Activated naive CD4-positive, alpha-beta T cell (primary cell): ENCODE measurements at places on chromosomes 12 and 14.

DNA sequence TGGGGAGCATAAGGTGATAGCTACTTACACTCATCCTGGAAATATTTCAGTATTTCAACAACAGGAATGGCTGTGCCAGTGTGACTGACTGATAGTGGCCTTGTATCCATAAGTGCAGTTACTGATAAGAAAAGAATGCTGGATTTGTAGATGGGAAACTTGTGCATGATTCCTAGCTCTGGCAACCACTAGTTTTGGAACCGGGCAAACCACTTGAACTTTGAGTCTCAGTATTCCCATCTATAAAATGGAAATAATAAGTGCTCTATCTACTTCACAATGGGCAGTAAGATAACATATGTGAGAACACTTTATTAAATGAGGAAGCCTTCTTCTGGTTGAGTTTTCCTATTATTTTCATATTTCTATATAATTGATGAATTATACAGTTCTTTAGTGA is 77.2 kb downstream of the TPH2 start:
- no peak for DNase-seq

- no peak for DNase-seq
Measured at GRCh38 chr12:100833282-100833681, 38.7 kb downstream of the ANO4 start.

DNA sequence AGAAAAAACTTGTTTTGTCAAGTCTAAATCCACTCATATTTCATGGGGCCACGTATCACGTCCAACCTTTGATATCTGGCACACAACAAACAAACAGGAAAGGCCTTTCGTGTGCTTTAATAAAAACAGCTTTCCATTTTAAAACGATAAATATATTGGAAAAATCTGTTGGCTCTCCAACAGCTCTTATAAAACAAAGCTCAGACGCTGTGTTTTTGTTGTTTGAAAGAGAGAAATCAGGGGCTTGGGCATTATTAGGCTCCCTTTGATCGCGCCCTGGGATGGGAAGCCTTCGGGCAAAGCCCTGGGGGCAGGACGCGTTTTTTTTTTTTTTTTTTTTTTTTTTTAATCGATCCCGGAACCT is 429 bp upstream of the PLEKHA5 start:
- no peak for DNase-seq

DNA sequence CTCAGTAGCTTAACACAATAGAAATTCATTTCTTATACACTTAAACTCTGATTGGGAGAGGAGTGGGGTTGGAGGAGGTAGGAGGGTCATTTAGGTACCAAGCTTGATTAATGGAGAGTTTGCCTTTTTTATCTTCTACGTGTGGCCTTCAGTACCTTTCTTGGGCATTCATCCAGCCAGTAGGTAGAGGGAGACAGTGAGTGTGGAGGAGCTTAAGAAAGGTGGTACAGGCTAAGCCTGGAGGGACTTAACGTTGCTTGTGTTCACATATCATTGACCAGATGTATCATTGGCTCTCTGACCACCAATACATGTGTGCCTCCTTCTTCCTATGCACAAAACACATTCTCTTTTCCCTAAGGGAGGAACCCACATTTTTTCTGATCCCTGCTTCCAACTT is 232.9 kb upstream of the CRY1 start:
- no peak for DNase-seq

DNA sequence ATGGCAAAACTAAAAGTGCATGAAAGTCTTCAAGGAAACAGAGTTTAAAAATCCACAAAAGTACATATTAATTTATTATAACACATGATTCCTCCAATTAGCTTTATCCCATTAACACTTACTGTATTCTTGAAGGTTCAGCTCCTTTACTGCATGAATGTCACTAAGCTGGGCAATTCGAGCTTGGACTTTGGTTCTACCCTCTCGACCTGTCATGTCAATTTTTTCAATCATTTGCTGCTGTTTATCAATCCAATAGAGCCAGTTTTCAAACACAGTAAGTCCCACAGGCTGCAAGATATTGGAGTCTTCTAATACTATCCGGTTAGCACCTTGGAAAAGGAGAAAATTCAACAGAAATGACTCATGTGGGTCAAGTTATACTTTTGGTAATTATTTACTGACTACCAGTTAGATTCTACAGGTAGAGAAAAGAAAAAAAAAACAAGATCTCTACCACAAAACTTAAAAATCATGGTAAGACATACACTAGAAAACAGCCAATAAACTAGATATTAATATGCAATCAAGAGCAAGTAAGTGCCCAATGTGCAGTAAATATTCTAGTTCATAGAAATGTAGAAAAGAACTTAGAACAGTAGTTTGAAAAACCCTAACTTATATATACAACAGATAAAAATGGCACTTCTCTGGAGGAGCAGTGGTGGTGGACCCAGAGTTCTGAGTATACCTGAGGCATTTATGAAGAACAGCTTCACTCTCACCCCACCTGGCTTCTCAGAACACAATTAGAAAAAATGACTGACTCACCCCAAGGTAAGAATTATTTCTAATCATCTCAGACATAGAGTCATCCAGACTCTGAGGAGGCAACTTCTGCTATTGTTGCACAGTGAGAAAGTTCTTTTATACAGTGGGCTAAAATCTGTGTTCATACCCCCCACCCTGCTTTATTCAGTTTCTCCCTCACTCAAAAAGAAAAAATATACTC is 67.7 kb downstream of the BCL2L14 start:
- DNase-seq = no peak

DNA sequence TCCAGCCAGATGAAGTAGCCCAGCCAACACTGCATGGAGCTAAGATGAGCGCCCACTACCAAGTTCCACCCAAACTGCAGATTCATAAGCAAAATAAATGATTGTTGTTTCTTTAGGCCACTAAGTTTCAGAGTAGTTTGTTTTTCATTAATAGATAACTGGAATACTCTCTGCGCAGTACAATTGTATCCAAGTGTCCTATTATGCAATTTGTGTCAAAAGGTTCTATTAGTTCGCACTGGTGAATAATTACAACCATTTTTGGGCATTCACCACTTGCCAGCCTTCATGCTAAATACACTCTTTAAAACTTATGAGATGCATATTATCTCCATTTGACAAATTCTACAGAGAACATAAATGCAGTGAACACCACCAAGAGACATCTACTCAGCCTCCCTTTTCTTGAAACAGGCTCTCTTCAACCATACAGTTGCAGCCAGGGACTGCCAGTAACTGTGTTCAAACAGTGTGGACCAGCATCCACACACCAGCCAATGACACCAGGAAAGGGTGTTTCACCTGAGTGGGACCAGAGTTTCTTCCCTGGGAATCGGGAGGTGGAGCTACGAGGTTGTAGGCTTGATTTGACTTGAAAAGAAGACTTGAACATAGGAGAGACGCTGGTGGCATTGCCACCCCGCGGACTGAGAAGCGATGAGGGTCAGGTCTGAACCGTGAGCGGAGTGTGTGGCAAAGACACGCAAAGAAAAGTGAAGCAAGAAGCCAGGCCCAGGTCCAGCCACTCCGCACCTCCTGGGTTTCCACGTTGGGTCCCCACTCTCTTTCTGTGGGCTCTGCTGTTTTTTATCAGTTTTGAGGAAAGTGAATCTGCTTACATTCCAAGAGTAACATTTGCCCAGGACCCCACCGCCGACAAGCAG is 53.0 kb upstream of the FZD10 start:
- no peak for DNase-seq

DNA sequence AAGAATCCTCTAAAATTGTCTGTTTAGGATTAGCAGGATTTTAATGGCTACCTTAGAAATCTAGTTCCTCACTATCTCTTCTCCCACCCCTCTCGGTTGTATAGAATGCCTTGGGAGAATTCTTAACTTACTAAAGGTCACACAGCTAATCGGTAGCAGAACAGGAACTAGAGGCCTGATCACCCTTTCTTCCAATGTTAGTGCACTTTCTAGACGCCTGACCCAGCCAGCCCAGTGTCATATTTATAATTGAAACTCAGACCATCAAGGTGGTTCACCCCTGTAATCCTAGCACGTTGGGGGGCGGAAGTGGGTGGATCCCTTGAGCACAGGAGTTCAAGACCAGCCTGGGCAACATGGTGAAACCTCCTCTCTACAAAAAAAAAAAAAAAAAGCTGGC is 1.7 kb downstream of the TIGAR start:
- no peak for DNase-seq

- DNase-seq = no peak
Measured at GRCh38 chr12:121248622-121249021, 38.7 kb downstream of the P2RX4 start.

DNA sequence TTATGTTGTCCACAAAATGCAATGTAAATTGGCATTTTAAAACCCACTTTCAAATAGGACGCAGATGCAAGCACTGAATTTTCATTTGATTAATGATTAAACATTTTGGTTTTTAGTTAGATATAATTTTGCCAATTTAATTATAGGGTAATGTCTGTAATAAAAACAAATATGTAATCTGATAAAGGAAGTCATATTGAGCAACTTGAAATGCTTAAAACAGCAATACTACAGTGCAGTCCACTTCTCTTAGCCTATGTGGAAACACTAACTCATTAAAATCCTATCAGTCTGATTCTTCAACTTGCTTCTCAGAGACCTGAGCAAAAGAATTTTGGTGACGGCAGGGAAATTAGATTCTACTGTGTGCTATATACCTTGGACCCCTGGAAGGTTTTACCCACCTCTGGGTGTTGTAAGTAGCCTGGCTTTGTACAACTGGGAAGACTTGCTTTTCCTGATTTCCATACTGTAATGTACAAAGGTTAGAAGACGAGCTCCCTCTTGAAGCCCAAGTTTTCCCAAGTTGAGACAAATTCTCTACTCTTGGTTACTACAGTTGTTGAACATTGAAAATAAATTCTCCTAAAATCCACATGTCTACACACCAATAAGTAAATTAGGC is 4.1 kb downstream of the TRHDE start:
- no peak for DNase-seq

DNA sequence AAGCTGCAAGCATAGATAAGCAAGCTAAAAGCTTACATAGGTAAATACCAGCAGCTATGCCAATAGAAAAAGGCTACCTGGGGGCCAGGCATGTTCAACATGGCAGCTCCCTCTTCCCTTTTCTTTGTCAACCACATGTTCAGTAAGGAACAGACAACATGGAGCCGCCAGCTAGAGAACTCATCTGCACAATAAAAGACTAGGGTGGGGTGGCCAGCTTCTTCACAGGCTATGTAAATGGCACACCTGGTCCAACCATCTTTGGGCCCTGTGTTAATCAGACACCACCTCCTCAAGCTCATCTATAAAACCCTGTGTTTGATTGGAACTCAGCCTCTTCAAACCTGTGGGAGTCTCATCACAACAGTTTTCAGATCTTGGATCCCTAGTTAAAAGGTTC is 129.7 kb upstream of the TMPO start:
- DNase-seq = no peak

- no peak for DNase-seq
Measured at GRCh38 chr12:109131154-109132050, 15.0 kb downstream of the ACACB start.

DNA sequence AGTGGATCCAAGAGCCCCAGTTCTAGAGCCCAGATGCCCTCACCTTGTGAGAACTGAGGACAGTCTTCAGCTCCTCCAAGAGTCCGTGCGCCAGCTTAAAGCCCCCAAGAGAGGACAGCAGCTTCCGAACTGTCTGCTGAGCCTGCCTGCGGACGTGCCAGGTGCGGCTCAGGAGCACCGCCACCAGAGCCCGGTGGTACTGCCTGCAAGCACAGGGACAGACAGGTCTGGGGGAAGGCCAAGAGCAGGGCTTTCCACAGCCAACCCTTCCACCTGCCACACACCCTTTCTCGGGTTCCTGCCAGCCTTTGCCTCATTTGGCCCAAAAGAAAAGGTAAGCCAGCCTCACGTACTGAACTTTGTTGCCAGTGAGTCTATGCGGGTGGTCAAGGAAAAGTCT is 30.2 kb downstream of the GCN1 start:
- DNase-seq = no peak

- no peak for DNase-seq
Measured at GRCh38 chr12:64733857-64734256, 25.3 kb downstream of the GNS start.

GRCh38 chr12:579420-580110 is 83.7 kb downstream of the NINJ2 start:
- no peak for DNase-seq

DNA sequence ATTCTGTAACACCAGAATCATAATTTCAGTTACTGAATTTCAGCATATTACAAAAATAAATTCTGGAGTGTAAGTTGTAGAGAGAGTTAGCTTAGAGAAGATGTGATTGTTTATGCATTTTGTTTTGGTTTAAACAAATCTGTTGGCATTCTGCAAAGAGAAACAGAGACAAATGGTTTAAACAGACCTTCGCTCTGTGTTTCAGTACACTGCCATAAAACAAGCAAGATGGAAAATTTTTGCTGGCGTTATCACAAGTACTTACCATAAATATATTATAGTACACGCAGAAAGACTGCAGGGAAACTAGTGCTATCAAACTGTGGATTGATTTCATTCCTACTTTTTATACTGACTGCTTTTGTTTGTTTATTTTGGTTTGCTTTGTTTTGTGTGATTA is 850.3 kb upstream of the FOXG1 start:
- DNase-seq = no peak

GRCh38 chr12:87782838-87783237 is 246.4 kb downstream of the C12orf50 start:
- DNase-seq = no peak

DNA sequence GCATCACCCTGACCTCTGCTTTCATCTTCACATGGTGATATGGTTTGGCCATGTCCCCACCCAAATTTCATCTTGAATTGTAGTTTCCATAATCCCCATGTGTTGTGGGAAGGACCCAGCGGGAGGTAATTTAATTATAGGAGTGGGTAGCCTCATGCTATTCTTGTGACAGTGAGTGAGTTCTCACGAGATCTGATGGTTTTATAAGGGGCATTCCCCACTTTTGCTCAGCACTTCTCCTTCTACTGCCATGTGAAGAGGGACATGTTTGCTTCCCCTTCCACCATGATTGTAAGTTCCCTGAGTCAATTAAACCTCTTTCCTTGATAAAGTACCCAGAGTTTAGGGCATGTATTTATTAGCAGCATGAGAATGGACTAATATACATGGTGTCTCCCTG is 38.2 kb downstream of the TMBIM6 start:
- no peak for DNase-seq

GRCh38 chr12:1332327-1332726 is 262.1 kb downstream of the FBXL14 start:
- no peak for DNase-seq

- DNase-seq = no peak
Measured at GRCh38 chr14:102848830-102849525, 71.7 kb downstream of the TRAF3 start.

- DNase-seq = no peak
Measured at GRCh38 chr14:74571901-74572725, 39.9 kb downstream of the LTBP2 start.

GRCh38 chr14:32900547-32900946 is 38.1 kb upstream of the NPAS3 start:
- DNase-seq = no peak

- DNase-seq = peak; percentile 53
Measured at GRCh38 chr12:113232840-113233585, 11.7 kb downstream of the TPCN1 start.
